Left renal pelvis (tissue), 4 donors: ENCODE measurements at places on chromosomes 7 and 10. TPM values are rescaled to one million over a fixed set of nuclear protein-coding genes. Genes with fewer than 3 reads are reported as not detected.

- no peak for DNase-seq
Observed at GRCh38 chr10:114663626-114664025, 5.6 kb upstream of the ABLIM1 start.

- DNase-seq, result no peak
Observed at GRCh38 chr7:43785420-43785819, 26.9 kb downstream of the BLVRA start.

GRCh38 chr10:12699258-12699700 lies 302.2 kb downstream of the CCDC3 start:
- DNase-seq, result no peak

The MINDY4 gene
- 10.2 TPM for polyA plus RNA-seq

The FKBP9 gene
- polyA plus RNA-seq, result 348 TPM

GRCh38 chr7:122762071-122762470 lies 59.3 kb upstream of the RNF148 start:
- no peak for DNase-seq

The TLX1 gene
- polyA plus RNA-seq, result not detected

The STEAP4 gene
- polyA plus RNA-seq, result 0.19 TPM

DNA sequence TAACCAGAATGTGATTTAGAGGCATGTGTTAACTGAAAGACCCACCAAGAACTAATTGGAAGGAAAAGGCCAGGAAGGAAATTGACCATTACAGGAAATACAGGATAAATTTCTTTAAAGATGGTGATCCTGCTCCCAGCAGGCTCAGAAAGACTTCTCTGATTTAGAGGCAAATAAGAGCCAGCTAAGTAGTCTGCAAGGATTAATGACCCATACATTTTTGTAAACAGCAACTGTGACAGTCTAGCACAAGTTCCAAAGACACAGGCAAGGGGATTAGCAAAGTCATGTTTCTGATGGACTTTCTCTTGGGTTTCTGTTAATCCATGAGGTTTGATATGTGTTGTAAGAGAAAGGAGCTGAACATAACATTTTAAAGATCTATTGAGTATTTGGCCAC lies 425.0 kb downstream of the HTR7 start:
- peak; percentile 45 for DNase-seq

DNA sequence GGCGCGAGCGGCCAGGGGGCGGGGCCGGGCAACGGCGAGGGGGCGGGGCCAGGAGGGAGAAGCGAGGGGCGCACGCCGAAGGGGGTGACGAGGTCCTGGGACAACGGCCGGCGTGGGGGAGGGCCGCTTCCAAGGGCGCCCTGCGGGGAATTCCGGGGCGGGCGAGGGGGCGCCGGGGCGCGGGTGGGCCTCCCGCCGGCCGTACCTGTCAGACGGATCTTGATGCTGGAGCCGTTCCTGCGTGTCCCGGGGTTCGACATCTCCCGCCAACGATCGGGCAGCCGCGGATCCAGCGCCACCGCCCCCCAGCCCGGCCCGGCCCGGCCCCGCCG lies 421 bp downstream of the SMURF1 start:
- DNase-seq, result no peak

The PRSS2 gene
- not detected for polyA plus RNA-seq

The TSPAN13 gene
- 31.4 TPM for polyA plus RNA-seq

- no peak for DNase-seq
Observed at GRCh38 chr7:6546498-6547251, 4.6 kb downstream of the GRID2IP start.
